ENCODE measurements at places on chromosomes 5 and 9. TPM values are rescaled to one million over a fixed set of nuclear protein-coding genes. Genes with fewer than 3 reads are reported as not detected.

PCDHGA9 gene
- total RNA-seq: 1.5 TPM

B4GALT7 gene
- 35.8 TPM for total RNA-seq

CAMK4 gene
- total RNA-seq: not detected

FBXO38 gene
- total RNA-seq: 32.9 TPM

MTRR gene
- total RNA-seq: 21.1 TPM

PCDHA7 gene
- total RNA-seq: under 0.01 TPM

OR1J2 gene
- not detected for total RNA-seq

MGAT1 gene
- total RNA-seq: 62.1 TPM

HACD4 gene
- 2.4 TPM for total RNA-seq

PCDHGA2 gene
- 0.26 TPM for total RNA-seq

EFNA5 gene
- 5.9 TPM for total RNA-seq

PPP1R26 gene
- 27.9 TPM for total RNA-seq

FOXD4 gene
- total RNA-seq: 0.26 TPM

TTC16 gene
- total RNA-seq: not detected

IFNA21 gene
- not detected for total RNA-seq

SPEF2 gene
- total RNA-seq: 0.77 TPM

GPR150 gene
- 0.26 TPM for total RNA-seq

ANKRD34B gene
- not detected for total RNA-seq

SPATA31C1 gene
- not detected for total RNA-seq

AQP7 gene
- total RNA-seq: not detected

FAM120A gene
- 69.0 TPM for total RNA-seq

FYB1 gene
- total RNA-seq: 0.26 TPM

CCNO gene
- 1.8 TPM for total RNA-seq

All from bronchial epithelial cell (primary cell).